ENCODE measurements at places on chromosomes 3 and 15.

DNA sequence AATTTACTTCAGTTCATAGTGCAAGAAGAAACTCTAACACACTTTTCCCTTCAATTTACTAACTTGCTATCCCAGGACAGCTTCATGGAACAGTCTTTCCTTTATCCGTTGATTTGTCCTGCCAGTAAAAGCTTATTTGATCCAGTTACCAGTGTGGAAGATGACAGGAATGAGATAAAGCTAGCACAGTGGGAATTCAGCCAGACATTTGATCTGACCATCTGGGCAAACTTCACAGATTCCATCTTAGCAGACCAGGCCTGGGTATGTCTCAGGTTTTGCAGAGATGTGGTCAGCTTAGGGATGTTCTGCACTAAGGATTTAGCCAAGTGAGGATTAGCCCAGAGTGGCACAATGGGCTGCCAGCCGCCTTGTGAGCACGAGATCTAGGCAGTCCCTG lies 19.7 kb downstream of the CEMIP start:
- DNase-seq = no peak

GRCh38 chr15:93566762-93567161 lies 477.8 kb upstream of the RGMA start:
- no peak for DNase-seq

- DNase-seq = no peak
These were observed 12.2 kb upstream of the TBL1XR1 start for GRCh38 chr3:177209509-177209908.

GRCh38 chr3:24495326-24495994 lies 810 bp upstream of the THRB start:
- DNase-seq = no peak

- DNase-seq = no peak
These were observed 13.1 kb downstream of the SLC7A14 start for GRCh38 chr3:170572665-170573253.

- DNase-seq = no peak
These were observed 53.4 kb downstream of the PDZRN3 start for GRCh38 chr3:73571238-73571794.

DNA sequence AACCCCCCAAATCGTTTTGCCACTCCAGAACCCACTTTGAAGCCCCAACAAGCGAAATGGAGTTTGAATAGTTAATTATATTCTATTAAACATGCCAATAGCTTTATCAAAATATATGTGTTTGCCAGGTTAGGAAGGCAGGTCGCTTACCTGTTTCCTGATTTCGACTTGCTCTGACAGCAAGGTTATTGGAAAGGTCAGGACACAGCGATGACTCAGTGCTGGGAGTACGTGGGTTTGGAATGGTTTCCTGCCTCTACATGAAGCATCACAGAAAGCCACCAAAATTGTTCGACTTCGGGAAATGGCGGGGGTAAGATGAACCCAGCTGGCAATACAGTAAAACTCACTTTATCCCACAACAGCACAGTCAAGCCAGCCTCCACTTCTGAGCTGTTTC lies 135.6 kb upstream of the ABI3BP start:
- no peak for DNase-seq

GRCh38 chr15:22265970-22266369 lies 185.6 kb downstream of the OR4M2 start:
- DNase-seq = no peak

- DNase-seq = no peak
These were observed 6.4 kb upstream of the C15orf39 start for GRCh38 chr15:75195122-75195765.

GRCh38 chr3:122961146-122961545 lies 66.4 kb downstream of the SEMA5B start:
- DNase-seq = no peak

DNA sequence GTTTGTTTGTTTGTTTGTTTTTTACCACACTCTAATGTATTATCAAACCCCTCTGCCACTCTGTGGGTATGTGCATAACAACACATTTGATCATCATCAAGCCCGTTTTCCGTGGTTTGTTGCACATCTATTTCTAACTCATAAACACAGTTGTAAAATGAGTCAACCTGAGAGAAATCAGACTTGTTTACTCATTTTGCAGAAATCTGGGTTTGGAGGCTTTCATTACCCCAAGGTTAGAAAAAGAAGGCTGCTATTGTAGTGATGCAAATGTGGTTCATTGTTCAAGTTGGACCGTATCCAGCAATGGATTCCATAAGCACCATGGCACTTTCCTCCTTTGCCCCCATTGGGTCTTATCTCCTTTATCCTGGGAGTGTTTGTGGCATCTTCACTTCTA lies 353.2 kb upstream of the SOX2 start:
- DNase-seq = no peak

GRCh38 chr3:168847291-168847883 lies 751.7 kb upstream of the GOLIM4 start:
- DNase-seq = no peak

- DNase-seq = no peak
These were observed 122.9 kb downstream of the GREM1 start for GRCh38 chr15:32840507-32841245.

DNA sequence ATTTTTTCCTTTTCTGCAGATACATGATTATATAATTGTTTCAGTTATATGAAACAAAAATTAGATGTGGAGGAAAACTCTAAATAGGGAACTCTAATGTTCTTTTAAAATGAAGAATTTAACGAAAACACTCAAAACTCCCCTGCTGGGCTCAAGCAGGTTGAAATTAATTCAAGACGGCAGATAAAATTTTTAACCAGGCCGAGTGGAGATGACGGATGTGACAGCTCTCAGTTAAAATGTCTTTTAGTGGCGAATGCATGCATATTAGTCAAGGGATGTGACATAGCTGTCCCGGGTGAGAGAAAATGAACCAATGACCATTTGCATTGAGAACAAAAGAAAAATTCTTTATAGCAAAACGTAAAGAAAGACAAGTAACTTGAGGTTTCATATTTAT lies 110.1 kb downstream of the ROBO2 start:
- DNase-seq = no peak

All from central memory CD4-positive, alpha-beta T cell (primary cell).